ENCODE measurements at places on chromosomes 6 and 20.

- DNase-seq = no peak
These were observed 92.2 kb downstream of the SOBP start for GRCh38 chr6:107582086-107582485.

GRCh38 chr20:4546786-4547185 is 174.9 kb upstream of the PRND start:
- DNase-seq = no peak

- no peak for DNase-seq
These were observed 446.8 kb downstream of the TFAP2B start for GRCh38 chr6:51265426-51265825.

GRCh38 chr6:157677235-157677634 is 145.8 kb upstream of the SNX9 start:
- DNase-seq = no peak

GRCh38 chr6:161227004-161227960 is 46.6 kb downstream of the AGPAT4 start:
- no peak for DNase-seq

GRCh38 chr6:163438940-163439335 is 24.4 kb downstream of the QKI start:
- no peak for DNase-seq

GRCh38 chr6:10658910-10659698 is 35.3 kb downstream of the C6orf52 start:
- no peak for DNase-seq

DNA sequence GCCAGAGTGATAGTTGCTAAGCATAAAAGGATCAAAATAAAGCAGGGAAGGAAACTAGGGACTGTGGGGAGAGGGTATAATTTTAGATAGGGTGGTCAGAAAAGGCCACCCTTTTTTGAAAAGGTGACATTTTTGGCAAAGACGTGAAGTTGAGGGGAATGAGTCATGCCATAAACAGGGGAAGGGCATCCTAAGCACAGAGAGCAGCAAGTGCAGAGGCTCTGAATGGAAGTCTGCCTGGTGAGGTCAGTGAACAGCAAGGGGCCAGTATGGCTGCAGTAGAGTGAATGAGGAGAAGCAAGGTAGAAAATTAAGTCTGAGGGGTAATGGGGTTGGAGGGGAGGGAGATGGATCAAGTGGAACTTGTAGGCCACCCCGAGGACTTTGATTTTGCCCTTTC is 2.4 kb downstream of the KLC4 start:
- no peak for DNase-seq

DNA sequence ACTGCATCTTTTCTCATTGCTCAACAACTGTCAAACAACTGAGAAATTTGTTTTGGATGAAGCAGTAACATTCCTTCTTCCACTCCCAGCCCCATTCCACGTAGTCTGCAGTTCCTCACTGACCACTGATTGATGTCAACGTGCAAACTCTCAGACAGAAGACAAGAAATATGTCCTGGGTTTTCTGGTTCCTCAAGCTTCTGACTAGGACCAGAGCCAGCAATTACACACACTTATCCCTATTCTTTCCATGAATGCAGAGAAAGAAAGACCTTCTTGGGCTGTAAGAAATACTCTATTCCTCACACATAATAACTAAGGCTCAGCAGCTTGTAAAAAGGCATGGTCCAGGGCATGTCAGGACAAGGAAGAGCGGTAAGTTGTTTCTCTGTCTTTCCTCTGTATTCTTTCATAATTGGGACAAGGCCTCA is 790.1 kb upstream of the SLC35B3 start:
- no peak for DNase-seq

GRCh38 chr6:12324099-12324498 is 33.9 kb downstream of the EDN1 start:
- DNase-seq = peak; percentile 49

- DNase-seq = no peak
These were observed 30.5 kb downstream of the FBXO9 start for GRCh38 chr6:53095716-53096115.

DNA sequence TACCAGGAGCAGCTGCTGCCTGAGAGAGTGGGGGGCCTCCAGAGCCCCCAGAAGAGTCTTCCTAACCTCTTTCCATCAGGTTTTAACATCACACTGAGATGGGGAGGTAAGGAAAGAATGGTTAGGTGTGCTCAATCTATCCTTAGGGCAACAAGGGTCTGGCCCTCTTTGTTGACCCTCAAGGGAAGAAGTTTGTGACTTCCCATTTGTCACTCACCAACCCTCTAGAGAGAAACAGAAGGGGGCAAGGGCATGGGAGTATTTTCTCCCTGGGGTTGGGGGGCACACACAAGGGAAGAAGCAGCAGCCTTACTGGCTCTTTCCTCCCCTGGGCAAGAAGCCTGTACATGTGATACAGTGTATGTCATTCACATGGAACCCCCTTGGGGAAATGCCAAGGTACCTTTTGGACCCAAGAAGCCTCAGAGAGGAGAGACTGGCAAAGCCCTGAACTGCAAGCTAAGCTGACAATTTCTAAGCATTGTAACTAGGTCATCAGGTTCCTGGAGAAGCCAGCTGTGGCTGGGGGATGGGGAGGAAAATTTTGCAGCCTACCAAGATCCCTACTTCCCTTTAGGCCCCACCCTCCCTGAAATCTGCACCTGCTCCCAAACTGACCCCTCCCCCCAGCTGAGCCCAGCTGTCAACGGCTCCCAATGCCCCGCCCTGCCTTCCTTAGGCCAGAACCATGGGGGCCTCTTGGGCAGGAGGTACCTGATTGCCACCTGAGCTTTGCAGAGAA is 14.5 kb downstream of the BCL2L1 start:
- DNase-seq = no peak

- no peak for DNase-seq
These were observed 7.9 kb downstream of the GNL1 start for GRCh38 chr6:30548375-30548774.

- no peak for DNase-seq
These were observed 65.5 kb downstream of the ANKRD60 start for GRCh38 chr20:58162986-58163385.

- DNase-seq = no peak
These were observed 3.3 kb downstream of the PDE7B start for GRCh38 chr6:135854799-135855198.

DNA sequence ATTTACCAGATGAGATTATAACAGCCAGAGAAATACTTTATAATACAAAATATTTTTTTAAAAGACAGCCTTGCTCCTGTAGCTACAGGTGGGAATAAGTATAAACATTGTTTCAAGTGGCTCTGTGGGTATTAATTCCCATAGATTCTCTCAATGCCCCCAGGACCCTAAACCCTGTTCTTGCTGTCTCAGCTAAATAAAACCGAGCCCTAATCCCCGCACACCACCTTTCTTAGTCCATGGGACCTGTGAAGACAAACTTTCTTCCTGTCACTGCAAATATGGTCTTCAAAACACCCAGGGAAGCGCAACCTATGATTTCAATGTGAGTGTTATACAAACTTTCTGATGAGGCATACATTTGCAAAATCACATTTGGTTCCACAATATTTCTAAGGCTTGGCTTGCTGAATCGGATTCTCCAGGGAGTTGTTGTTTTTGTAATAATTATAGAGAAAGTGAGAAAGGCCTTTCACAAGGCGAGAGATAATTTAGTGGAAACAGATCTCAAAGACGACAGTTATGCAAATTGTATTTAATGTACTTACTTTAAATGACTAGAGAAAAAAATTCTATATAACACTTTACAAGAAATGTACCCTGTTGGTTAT is 11.1 kb downstream of the SMLR1 start:
- no peak for DNase-seq

DNA sequence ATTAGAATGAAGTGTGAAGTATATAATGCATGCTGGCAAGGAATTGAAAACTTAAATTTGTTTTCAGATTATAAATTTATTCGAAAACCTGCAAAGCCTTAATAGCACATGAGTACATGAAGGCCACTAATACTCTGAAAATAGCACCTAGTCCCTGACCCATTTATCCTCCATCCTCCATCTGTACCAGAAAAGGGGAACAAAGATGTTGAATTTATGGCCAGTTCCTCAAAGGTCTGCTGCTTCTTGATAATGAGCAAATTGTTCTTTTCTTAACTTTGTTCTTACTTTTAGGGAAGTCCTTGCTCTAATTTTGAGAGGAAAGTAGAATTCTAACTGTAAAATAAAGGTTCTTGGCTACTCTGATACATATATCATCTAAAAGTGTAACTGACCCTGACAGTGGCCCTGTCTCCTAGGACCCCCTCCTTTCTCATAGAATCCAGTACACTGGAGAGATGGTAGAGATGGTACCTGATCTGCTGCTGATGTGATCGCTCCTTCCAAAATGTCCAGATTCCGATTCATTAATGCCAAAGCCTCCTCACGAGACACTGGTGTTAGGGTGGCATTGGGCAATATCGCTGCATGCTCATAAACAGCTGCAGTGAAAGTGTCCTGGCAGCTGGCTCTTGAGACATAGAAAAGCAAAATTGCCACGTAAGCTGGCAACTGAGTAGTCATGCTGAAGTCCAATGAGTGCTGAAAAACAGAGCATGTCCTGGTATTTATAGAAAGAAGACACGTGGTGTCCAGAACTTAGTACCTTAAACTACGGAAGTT is at the start of gene VNN1:
Gene VNN1 (minus strand): TSS at position 704 of the 783 bp plus-strand sequence. CDS start 20 bp downstream, at position 684.
- no peak for DNase-seq

DNA sequence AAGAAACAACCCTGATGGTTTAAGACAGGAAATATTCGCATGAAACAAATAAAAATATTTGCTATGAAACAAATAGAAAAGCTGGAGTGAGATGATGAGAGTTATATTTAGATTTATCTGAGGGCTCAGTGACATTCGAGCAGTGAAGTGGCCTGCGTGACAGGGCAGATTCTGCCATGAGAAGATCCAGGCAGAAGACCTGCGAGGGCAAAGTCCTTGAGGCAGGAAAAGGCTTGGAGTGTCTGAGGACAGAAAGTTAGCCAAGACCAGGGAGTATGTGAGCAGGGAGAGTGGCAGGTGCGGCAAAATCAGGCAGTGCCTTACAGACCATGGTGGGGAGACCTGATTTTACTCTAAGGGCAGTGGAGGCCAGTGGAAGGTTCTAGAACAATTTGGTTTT is 66.9 kb upstream of the RIN2 start:
- DNase-seq = no peak

DNA sequence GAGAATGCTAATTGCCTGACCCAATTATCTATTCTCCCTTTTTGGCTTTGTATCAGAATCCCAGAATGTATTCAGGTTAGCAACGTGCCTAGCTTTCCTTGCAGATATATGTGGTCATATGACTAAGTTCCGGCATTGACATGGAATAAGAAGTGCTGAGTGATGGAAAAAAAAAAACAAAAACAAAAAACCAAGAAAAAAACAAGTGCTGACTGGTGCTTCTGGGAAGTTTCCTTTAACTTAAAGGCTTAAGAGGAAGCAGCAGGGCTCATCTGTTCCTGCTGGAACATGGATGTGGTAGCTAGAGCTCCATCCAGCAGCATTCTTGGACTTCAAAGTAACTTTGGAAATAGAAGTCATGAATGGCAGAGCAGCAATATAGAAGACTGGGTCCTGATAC is 10.4 kb upstream of the RPF2 start:
- DNase-seq = no peak

DNA sequence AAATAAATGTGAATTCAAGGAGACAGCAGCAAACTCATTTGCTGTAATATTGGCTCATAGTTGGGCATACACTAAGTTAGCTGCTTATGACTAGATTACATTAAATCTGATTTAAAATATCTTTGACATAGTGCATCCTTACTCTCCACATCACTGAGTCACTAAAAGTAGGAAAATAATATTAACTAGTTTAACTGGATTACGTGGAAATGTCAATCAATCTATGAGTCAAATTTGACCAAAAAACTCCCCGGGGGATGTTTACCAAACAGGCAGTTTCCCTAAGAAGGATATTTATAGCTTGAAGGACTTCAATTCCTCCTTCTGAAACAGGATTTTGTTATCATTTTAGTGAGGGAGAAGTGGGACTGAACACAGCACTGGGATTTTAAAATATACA is 366.5 kb downstream of the ESR1 start:
- DNase-seq = no peak

GRCh38 chr20:58416835-58417234 is 27.8 kb downstream of the VAPB start:
- no peak for DNase-seq

DNA sequence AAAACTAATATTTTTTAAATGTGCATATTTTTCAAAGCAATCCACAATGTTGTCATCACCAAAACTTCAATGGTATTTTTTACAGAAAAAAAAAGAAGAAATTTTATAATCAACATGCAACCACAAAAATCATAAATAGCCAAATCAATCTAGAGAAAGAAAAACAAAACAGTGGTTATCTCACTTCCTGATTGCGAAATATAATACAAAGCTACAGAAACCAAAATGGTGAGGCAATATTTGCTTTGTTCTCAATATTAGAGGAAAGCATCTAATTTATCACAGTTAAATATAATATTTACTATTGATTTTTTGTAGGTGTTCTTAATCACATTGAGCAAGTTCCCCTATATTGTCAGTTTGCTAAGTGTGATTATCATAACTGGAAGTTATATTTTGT is 720.7 kb upstream of the ADGRB3 start:
- DNase-seq = no peak

DNA sequence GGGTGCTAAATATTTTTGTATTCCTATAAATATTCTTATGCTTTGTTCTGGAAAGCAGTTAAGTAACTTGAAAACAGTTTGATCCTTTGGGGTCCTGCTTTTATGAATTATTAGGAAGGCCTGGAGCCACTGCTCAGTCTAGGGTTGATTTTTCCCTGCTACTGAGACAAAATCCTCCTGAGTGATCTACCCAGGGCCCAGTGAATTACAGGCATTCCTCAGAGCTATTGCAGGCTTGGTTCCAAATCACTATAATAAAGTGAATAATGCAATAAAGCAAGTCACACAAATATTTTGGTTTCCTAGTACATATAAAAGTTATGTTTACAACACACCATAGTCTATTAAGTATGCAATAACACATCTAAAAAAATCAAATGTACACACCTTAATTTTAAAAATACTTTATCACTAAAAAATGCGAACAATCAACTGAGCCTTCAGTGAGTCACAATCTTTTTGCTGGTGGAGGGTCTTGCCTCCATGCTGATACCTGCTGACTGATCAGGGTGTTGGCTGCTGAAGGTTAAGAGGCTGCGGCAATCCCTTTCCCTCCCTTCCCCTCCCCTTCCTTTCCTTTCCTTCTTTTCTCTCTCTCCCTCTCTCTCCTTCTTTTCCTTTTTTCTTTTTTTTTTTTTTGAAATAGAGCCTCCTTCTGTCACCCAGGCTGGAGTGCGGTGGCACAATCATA is 43.0 kb downstream of the DNAAF9 start:
- DNase-seq = no peak

GRCh38 chr6:74932232-74932888 is 273.5 kb downstream of the COL12A1 start:
- no peak for DNase-seq

- no peak for DNase-seq
These were observed 10.2 kb upstream of the HIVEP1 start for GRCh38 chr6:12001706-12002435.

GRCh38 chr6:167512696-167513375 is 187.9 kb downstream of the TTLL2 start:
- no peak for DNase-seq

Measured in vagina (tissue), 2 donors.